RPMI7951 (cell line): ENCODE measurements at places on chromosomes 12 and 14. TPM values are rescaled to one million over a fixed set of nuclear protein-coding genes. Genes with fewer than 3 reads are reported as not detected.

DNA sequence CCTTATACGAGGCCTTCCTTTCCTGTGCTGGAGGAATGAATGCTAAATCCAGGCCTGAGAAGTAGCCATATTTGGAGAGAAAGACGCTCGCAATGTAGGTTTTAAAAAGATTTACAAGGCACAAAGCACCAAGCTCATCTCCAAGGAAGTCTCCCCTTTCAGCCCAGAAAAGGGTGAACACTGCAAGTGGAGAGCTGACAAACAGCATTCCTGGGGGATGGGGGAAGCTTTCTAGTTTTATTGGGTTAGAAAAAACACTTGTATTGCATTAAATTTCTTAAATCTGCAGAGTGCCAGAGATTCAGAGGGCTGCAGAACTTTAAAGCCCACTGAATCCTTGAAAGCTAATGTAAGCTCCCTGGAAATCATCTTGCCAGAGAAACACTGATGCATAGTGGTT lies 34.6 kb downstream of the CCDC60 start:
- no peak for DNase-seq

ATG101 gene
- total RNA-seq = 46.5 and 56.1 TPM in 2 replicates

DNA sequence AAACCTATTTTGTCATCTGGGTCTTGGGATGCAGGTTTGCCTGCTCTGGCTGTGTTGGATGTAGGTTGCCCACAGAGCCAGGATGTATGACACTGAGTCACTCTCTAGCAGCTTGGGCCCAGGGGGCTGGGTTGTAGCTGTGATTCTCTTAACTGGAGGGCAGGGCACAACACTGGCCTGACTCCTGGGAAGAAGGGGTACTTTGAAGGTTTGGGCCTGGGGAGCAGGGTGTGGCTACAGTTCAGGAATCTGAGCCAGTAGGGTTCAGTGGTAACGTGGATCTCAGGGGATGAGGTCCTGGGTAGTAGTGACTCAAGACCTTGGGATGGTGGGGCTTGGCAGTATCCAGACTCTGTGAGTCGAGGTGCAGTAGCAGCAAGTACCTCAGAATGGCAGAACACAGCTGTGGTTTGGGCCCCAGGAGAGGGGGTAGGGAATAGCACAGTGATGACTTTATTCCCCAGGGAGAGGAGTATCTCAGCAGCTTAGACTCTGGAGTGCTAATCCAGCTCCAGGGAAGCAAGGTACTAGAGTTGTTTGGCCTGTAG lies 25.7 kb downstream of the TBC1D15 start:
- DNase-seq = peak; percentile 80

- no peak for DNase-seq
Observed at GRCh38 chr12:120079411-120080400, 36.8 kb downstream of the RAB35 start.

DNA sequence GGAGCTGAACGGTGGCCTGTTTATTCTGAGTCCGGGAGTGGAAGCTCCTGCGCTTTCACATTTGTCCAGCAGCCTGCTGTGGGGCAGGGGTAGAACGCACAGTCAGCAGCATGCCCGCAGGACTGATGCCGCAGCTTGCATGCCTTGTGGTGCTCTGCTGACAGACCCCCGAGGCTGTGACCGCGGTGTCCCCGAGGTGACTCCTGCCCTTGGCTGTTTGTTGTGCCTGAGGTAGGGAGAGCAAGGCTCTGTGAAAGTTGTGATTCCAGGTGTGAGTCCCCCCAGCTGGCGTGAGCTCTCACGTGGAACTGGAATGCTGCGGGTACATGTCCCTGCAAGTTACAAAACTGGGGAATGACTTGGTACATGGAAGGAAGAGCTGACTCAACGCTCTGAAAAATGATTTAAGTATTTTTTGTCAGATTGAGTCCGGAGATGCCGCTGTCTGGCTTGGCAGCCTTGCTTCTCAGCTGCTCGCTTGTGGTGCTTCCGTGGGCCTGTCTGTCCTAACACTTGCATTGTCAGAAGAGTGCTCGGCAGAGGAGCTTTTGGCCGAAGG lies 18.1 kb downstream of the MLXIP start:
- no peak for DNase-seq

GRCh38 chr14:74821267-74821915 lies 54.6 kb downstream of the PROX2 start:
- no peak for DNase-seq

GRCh38 chr12:65946419-65946818 lies 122.1 kb downstream of the HMGA2 start:
- DNase-seq = no peak

RFX4 gene
- total RNA-seq = not detected in 2 replicates

GRCh38 chr12:65938807-65939206 lies 114.5 kb downstream of the HMGA2 start:
- no peak for DNase-seq

TOMM20L gene
- not detected in 2 replicates for total RNA-seq

DNA sequence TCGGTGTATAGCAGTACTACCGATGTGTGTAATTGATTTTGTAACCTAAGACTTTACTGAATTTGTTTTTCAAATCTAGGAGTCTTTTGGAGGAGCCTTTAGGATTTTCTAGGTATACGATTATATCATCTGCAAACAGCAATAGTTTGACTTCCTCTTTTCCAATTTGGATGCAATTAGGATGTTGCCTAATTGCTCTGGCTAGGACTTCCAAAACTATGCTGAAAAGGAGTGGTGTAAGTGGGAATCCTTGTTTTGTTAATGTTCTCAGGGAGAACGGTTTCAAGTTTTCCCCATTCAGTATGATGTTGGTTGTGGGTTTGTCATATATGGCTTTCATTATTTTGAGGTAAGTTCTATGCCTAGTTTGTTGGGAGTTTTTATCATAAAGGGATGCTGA lies 171.6 kb upstream of the PDE3A start:
- no peak for DNase-seq

GRCh38 chr12:32568228-32568627 lies 110.9 kb upstream of the DNM1L start:
- DNase-seq = peak; percentile 81

DNA sequence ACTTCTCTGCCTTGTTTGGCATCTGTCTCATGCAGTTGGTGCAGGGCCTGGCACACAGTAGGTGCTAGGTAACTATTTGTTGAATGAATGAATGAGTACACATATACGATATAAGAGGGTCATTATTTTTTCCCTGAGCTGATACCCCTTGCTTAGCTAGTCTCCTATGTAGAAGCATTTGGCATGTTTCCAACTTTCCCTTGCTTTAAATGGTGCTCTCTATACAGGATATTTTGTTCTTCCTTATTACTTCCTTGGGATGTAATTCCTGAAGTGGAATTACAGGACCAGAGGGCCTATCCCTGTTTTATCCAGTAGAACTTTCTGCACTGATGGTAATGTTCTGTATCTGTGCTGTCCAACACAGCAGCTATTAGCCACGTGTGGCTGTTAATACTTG lies 250.1 kb upstream of the PWP1 start:
- no peak for DNase-seq

KRT85 gene
- not detected in 2 replicates for total RNA-seq

DNA sequence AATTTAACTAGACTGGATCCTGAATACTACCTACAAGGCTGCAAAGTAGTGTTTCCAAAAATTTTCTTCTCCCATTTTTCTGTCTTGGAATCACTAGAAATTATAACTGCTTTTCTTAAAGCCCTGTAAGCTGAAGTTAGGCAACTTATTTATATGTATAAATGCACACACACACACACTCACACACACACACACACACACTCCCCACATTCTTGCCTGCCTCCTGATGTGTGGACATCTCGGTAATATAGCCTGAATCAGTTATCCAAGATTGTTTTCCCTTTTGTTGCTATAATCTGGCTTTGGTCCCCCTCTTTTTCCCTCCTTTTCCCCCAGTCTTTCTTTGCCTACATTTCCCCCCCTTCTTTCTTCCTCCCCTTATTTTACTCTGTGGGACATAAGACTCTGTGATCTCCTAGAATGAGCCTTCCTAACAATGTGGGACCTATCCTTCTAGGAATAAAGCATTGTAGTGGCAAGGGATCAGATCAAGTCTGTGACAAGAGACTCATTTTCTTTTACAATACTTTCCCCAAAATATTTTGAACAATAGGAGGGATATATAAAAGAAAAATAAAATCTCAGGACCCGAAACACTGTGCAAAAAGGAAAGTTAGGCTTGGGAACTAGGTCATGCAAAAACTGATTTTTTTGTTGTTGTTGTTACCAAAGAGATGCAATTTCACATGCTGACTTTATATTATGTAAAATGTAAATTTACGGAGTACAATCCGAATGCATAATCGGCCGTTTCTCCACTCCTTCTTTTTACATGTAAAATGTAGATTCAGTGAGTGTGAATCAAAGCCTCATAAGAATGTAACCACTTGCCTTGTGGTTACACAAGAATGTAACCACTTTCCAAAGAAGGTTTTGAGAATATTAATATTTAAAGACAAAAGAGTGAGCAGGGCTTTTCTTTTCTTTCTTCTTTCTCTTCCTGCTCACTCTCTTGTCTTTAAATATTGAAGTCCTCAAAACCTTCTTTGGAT lies 26.3 kb upstream of the CD69 start:
- no peak for DNase-seq

DNA sequence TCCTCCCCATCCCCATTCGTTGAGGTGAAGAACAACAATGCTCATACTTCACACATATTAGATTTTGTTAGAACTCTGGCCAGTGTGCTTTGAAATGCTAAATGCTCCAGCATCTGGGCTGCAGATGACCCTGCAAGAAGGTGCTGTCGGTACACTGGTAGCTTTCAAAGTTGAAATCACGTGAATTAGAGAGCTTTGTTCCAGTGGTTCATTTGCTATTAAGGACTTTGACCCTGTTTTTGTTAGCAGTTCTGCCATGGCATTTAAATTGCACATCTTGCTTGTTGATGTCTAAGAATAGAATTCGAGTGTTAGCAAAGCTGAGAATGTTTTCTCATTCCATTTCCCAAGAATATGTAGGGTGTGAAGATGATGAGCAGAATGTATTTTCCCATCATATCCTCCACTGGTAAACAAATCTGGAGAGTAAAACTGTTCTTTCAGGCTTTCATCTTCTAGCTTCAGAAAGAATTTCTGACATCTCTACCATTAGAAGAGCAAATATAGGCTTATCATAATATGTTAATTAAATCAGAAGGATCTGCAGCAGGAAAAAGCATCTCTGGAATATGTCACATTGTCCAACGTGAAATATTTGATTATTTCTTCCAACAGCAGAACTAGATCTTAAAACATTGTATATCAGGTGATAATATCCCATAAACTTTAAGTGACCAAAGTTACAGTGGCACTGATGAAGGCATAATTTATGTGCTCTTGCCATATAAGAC lies 98.8 kb upstream of the PDE3A start:
- no peak for DNase-seq

GRCh38 chr12:34051486-34051885 lies 29.2 kb downstream of the ALG10 start:
- DNase-seq = no peak

E2F7 gene
- 19.1 and 26.3 TPM in 2 replicates for total RNA-seq

DNA sequence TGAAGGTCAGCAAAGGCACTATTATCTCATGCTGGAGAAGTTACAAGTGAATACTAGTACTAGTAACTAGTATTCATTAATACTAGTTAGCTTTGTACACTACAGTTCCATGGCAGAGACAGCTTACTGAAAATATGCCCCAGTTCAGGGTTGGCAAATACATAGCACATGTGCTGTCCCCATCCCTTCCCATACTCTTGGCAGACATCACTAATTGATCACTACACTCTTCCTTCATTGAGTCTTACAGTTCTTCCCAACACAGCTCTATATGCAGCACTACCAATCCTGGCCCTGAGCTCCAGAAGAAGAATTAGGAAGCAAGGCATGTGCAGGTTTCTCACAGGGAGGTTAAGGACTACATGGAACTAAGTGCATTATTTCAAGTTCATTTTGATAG lies 168.3 kb upstream of the EEA1 start:
- no peak for DNase-seq

GRCh38 chr12:1876086-1876485 lies 42.4 kb downstream of the CACNA2D4 start:
- DNase-seq = no peak

FOXA1 gene
- not detected in 2 replicates for total RNA-seq

DNA sequence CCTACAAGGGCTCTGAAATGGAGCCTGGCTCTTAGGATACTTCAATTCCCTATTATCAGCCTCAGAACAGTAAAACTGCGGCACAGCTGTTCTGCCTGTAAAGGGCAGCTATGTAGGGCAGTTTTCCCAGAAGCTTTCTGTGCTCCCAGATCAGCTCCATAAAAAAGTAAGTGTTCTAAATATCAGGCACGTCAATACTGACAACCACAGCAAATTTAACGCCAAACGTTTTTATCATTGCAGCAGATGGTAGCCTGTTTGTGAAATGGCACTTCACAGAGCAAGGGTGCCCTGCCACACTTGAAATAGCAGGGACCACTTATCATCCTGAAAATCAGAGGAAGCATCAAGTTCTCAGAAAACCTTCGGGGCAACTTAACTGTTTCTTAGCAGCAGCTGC lies 54.8 kb upstream of the PTHLH start:
- peak; percentile 28 for DNase-seq

DNA sequence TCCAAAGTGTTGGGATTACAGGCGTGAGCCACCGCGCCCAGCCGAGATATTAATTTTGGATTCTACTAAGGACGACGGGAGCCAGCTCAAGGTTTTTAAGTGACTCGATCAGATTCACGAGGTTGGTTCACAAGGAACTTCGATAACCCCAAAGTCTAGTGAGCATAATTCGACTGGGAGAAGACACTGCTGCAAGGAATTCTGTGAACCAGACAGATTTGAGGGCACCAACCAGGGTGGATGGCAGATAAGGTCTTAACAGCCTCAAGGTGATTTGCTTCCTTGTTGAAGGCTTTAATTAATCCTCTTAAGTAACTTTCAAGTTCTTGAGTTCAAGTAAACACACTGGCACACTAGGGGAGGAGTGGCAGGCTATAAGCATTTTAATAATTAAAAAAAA lies 1.1 kb upstream of the KLHDC2 start:
- DNase-seq = peak; percentile 30

- no peak for DNase-seq
Observed at GRCh38 chr12:98156697-98157096, 358.7 kb upstream of the TMPO start.

MORN3 gene
- 0.10 TPM in 1 of 2 replicates, not detected in the other for total RNA-seq

CLEC9A gene
- total RNA-seq = not detected in 2 replicates

DNA sequence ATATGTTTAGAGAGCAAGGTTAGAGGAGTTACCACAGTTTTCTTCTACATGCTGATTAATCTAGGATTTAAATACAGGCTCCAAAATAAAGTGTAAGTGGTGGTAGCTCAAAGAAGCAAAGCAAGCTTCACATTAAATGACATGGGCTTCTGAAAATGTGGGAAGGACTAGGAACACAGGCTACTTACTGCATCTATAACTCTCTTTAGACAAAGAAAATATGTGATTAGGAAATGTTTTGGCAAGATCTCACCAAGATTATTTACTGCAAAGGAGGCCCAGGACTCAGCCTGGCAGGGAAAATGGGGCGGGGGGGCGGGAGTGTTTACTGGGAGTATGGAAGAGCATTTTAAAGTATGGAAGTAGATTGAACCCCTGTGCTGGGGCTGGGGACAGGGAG lies 39.4 kb downstream of the ETV6 start:
- DNase-seq = no peak

DNA sequence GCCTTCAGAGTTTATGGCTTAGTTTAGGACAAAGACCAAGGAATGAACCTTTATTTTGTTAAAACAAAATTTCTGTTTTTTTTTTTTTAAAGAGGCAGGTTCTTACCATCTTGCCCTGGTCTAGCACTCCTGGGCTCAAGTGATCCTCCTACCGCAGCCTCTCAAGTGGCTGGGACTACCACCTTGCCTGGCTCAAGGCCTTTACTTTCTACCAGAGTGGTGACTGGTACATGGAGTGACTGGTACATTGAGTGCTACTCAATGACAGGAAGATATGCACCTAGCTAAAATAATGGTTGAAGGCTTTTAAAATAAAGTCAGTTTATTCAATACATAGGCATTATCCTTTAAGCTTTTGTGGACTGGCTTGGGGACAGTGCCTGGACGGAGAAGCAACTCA lies 32.6 kb downstream of the PRICKLE1 start:
- DNase-seq = no peak

C1R gene
- 20.4 and 29.3 TPM in 2 replicates for total RNA-seq
